Posterior cingulate gyrus (tissue), 11 donors: ENCODE measurements at places on chromosomes 5 and 9.

DNA sequence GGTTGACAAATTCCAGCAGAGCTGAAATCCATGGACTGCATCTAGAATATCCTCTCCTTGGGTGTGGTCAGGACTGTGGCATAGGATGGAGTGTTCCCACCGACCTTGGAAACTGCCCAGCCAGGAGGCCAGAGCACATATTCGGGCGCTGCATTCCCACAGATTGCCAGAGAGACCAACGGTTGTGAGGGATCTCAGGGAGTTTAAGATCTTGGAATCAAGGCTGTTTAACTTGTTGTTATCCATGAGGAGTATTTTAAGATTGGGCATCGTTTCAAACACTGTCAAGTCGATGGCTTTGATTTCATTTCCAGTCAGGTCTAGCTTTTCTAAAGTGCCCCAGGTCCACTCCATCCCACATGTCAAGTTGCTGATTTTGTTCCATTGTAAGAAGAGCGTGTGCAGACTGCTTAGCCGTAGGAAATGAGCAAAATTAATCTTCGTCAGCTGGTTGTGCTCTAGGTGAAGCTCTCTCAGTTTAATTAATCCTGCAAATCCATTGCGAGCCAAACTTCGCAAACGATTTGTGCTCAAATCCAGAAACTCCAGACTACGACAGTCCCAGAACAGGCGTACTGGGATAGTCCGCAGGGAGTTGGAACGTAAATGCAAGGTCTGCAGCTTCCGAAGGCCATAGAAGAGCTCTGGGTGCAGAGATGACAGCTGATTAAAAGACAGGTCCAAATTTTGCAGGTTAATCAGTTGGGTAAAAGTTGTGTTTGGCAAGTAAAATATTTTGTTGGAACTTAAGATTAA is 1.5 kb downstream of the LRRTM2 start:
- DNase-seq, result no peak

DNA sequence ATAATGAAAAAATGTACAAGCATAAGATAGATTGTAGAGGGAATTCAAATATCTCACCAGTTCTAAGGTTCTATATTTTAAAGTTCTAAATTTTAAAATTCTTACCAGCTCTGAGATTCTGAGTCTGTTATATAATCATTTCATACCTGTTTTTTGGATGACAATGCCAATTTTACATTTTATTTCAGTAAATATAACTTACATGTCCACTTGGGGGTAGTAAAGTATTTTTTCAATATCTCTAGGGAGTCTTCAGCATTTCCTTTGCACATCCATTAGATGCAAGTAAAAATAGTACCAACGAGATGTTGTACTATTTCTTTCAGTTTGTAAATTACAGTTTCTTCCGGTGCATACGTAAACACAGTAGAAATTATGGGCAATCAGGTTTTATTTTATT is 25.7 kb downstream of the NMUR2 start:
- DNase-seq, result no peak

DNA sequence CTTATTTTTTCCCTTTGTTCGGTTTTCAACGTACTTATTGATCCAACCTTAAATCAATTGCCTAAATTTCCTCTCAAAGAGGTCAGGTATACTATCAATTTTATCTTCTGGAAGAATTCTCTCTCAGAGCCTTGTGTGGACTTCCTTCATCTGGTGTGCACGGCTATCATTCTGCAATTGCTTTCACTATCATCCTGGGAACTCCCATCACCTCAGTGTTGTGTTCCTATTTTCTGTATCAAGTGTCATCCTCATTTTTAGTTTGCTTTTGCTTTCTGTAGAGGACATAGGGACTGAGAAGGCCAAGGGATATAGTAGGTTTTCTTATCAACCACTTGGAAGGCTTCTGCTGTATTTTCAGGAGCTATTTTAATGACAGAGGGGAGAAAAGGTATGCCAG is 11.3 kb downstream of the STOM start:
- DNase-seq, result no peak

GRCh38 chr5:130277002-130277401 is 372.7 kb downstream of the CHSY3 start:
- DNase-seq, result no peak

- no peak for DNase-seq
These were observed 9.0 kb downstream of the EGFLAM start for GRCh38 chr5:38267372-38267771.

DNA sequence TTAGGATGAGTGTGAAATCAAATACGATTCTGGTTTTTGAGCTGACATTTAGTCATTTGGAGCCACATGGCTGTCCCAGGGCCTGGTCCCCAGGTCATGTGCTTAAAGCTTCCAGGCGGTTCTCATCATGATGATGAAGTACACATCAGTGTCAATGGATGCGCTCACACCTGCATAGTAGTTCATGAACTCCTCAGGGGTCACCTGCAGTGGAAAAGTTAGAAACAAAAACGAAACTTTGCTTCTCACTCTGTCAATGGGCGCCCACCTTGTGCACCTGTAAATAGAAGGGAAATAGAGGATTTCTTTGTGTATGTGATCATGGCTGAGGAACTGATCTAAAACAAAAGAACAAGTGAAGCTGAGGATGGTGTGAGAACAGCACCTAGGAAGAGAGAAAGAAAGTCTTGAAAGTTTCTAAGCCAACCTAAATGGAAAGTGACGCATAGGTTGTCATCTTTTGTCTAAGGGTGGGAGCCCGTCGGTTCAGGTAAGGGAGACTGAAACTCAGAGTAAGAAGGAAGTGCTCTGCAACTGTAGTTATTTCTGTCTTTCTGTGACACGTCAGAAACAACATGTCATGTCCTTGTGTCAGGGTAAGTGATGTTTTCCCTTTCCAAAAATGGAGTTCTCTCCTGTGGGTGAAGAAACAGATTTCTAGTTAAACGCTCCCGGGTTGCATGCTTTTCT is 33.8 kb downstream of the CAPSL start:
- DNase-seq, result no peak

DNA sequence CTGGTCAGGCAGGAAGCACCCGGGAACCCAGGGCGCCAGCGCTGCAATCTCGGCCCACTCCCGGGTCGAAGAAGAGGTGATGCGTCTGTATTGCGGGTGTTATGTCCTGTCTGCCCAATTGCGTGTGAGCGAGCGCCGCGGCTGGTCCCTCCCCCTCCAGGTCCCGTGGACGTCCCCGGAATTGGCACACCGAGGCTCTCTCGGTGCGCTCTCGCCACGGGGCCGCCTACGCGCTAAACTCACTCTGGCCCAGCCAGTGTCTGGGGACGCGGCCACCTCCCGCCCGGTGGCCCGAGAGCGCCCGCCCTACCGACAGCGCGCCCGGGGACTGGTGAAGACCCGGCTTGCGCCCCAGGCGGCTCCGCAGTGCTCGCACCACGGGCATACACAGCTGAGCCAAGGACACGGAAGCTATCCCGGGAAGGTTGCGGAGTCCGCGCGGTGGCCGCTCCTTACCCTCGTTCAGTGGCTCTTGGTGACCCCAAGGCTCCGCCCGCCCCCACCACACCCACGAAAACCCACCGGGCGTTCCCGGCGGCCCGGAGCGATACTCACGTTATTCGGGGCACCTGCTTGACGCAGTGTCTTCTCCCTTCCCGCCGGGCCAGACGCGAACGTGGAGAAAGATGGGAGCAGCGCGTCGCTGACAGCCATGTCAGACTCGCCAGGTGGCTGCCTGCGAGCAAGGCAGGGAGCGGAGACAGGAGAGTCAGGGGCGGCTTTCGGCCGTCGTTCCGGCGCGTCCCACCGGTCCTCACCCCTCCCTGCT is 1.0 kb downstream of the KLF4 start:
- no peak for DNase-seq

DNA sequence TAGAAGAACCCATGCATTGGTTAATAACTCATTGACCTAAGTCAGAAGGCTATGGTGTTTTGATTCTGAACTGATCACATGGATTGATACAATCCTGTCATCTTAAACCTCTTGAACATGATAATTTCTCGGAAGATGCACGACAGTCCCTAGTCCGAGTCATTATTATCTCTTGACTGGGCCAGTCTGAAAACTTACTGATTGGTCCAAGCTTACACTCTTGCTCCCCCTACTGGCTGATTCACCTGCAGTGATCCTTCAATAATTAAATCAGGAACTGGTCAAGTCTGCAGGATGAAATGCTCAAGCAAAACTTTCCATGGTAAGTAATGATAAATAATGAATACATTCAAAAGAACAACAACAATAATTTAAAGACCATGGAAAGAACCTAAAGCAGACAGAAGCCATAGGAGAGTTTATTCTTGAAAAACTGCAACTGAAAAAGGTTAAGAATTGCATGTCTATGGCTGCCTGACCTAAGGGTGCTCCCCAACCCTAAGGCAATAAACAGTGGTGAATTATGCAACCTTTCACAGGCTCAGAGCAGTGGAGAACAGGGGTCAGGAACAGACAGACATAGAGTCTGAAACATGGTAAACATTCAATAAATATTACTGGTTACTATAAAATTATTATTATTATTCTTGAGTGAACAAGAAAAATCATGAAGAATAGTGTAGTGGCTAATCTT is 79.3 kb downstream of the BRINP1 start:
- no peak for DNase-seq

DNA sequence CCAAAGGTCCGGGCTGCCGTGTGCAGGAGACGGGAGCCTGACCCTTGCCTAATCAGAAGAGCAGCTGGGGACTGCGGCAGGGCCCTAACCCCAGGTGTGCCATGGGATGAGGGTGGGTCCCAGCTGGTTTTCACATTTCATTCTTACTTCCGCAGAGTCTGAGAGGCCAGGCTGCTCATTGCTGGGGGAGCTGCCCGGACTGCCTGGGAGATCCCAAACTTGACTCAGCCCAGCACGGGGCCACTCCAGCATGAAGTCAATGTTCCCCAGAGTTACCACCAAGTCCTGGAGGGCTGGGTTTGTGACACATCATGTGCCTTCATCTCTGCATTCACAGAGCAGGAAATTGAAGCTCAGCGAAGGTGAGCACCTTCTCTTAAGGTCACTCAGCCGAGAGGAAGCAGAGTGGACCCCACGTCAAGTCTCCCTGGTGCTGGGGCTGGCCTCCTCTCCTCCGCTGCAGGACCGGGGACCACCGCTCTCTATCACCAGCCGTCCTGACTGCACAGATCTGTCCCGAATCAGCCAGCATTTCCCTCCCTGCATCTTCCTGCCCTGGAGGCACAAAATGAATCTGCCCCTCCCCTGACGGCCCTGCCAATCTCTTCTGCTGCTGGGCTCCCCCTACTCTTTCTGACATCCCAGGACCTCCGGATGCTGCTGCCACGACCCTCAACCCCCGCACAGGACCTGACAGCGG is 54.6 kb upstream of the PHYKPL start:
- peak; percentile 78 for DNase-seq

DNA sequence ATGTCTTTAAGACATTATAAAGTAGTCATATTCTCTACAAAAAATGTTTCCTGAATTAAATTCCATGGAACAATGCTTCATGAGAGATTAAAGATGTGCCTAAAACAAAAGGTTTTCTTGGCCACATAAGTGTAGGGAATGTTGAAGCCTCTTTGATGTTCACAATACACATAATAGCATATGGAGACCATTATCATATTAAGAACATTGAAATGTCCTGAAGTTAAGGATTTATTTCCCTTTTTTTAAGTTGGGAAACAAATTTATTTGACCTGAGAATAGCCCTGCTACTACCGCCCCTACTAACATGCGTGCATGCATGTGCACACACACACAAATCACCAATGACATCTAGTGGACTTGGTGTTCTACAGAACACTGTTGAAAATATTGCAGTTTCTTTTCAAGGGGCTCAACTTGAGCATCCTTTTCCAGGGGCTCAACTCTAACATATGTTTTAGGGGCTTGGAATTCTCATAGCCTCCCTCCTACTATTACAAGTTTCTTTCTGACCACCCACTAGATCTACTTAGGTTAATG is 124.9 kb upstream of the C6 start:
- no peak for DNase-seq

DNA sequence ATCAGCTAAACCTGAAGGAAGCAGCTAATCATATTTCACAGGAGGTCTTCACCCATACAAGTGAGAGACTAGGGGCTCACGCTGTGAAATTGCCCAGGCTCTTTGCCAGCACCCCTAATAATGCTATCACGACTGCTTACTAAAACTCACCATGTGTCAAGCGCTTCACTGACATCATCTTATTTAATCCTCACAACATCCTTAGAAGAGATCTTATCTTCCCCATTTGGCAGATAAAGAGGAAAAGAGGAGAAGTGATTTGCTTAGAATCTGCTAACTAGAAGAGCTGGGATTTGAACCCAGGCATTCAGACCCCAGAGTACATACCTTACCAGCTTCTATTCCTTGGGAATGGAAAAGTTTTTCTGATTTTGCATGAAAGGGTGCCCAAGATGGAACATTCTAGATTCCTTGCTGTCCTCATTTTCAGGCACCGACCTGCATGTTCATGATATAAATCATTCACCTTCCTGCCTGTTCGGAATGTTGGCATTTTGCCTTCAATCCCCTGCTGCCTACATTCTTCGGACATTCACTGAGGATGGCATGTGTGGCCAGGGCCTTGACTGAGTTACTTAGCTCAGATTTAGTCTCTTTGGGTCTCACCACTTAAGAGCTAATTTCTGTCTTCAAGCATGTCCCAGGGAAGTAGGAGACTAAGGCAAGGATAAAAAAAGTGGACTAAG is 88.1 kb downstream of the SH3TC2 start:
- no peak for DNase-seq

DNA sequence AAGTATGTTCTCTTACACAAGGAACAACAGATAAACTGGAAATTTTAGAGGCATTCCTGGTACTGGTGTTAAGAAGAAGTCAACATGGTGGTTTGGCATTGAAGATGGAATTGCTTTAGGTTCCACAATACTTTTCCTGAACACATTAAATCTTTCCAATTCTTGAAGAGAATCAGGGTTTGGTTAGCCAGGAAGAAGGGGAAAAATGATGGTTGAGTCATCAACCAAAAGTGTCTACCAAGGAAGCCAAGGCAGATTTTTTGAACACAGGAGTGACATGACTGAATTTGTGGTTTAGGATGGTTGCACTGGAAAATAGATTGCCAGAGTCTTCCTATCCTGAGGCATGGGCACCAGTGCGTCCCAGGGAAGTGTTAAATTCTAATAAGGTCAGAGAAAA is 433.4 kb downstream of the TMEM38B start:
- DNase-seq, result no peak

DNA sequence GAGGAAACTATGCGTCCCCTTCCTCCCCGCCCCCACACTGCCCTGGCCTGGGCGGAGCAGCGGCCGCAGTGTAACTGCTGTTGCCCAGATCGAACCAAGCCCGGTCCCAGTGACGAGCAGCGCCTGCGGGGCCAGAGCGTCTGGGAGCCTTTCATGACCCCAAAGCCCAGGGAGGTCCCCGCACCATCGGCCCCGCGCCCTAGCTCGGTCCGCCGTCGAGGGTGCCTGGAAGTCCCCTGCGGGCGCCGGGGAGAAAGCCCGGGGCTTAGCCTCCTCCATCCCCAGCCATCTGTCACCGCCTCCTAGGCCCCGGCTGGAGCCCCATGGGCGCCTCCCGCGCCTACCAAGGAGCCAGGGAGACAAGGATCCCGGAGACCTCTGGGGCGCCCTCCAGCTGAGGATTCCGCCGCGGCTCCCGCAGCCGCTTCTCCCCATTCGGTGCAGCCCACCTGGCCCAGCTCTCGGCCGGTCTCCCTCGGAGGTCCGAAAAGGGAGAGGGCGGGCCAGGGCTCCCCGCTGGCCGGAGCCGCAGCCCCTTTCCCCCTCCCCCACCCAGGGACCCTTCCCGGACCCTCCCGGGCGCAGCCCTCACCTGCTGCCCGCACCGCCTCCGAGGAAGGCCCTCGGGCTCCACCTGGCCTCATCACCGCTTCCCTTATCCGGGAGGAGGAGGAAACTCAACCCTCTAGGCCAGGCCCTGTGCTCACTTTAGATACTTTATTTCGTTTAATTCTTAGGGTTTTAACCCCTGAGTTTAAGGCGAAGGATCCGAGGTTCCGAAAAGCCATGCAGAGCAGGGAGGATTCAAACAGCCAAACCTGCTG is 45.6 kb downstream of the APTX start:
- DNase-seq, result no peak

- DNase-seq, result no peak
These were observed 3.0 kb upstream of the DPYSL3 start for GRCh38 chr5:147512659-147513379.
